Fibroblast of skin of left biceps (primary cell): ENCODE measurements at places on chromosomes 16 and 17.
A peak's percentile ranks its signal among the peaks of the same experiment; 100 is the strongest.

DNA sequence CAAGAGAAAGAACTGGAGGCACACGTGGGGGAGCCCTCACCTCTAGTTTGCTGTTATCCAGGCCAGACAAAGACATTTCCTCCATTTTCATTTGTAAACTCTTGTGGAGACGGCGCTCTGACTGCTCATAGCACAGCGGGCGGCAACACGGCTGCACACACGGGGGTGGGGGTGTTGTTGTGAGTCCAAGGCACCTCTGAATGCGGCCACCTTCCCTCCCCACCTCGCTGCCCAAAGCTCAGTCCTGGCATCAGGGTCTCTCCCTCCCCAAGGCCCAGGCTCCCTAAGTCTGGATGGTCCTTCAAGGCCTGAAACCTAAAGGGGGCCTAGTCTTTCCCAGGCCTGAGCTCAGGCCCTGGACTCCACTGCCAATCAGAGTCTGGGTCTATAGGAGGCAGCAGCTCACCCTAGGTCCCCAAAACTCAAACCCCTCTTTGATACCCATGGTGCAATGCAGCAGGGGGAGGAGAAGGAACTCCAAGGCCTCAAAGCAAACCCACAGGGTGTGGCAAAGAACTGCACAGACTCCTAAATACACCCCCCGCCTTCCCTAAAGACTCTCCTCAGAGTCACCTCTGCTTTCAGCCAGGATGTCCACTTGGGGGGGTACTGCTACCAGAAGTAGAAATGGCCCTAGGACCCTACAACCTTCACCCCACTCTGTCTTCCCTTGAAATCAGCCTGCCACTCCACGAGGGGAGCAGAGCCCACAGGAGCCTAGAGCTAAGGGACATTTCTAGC, 1.5 kb downstream of the ATXN7L3 start:
- no peak for DNase-seq

DNA sequence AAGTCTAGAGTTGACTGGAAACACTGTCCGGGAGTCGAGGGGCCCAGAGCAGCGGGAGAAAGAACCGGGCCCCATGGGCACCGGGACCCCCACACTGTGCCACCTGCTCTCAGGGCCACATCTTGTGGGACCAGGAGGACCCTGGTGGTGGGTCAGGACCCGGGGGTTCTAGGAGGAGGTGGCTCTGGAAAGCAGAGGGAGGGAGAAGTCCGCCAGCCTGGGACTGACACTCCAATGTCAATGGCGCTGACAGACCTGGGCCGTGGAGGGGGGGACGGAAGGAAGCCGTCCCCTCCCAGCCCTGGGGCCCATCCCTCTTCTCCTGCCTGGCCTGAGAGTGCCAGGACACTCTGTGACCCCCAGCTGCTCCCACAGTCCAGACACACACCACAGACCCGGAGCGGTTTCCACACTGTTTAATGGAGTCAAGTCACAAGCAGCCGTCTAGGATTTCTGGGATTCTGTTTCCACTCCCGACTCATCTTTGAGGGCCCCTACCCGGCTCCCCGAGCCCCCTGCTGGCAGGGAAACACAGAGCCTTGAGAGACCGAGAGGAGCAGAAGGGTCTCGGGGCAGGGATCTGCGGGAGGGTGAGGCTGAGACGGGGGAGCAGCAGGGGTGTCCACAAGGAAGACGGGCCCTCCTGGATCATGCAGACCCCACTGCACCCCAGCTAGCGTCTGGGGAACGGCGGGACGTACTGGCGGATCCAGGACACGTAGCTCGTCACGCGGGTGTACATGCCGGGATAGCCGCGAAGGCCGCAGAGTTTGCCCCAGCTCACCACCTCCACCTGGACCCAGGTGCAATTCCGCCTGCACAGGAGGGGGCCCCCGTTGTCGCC, 23.5 kb upstream of the UBE2I start:
- no peak for DNase-seq

DNA sequence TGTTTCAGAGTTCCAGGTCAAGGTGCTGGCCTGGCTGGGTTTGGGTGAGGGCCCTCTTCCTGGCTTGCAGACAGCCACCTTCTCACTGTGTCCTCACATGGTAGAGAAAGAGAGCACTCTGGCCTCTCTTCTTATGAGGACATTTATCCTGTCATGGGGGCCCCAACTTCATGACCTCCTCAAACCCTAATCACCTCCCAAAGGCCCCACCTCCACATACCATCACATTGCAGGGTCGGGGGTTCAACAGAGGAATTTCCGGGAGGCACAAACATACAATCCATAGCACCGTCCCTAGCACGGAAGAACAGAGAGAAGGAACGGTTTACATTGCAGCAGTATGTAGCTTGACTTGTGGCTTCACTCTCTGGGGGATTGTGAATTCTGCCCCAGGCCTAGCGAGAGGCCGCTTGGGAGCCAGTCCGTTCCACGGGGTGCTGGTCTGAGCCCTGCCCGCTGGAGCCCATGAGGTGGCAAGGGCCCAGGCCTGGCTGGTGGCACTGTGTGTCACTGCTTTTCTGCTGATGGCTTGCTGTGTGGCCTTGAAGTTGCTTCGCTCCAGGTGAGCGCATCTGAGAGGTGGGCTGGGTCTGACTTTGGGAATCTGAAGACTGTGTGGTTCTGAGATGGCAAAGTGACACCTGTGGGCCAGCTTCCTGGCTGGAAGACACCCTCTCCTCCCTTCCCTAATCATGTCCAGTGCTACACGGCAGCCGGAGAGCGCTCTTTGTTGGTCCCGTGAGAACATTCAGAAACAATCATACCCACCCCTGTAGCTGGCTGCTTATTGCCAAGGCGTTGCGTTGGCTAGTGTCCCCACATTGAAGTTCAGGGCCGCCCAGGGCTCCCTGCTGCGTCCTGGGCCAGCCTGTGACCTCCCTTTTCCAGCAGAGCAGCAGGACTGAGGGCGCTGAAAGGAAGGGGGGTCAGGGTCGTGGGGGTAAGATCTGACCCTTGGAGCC, 98.3 kb downstream of the CMIP start:
- DNase-seq: no peak

GRCh38 chr16:85522842-85523601, 90.1 kb upstream of the GSE1 start:
- peak; percentile 31 for DNase-seq
